Karpas-422 (cell line): ENCODE measurements at places on chromosomes 7 and 10. TPM values are rescaled to one million over a fixed set of nuclear protein-coding genes. Genes with fewer than 3 reads are reported as not detected.

Gene ANKRD30A
- total RNA-seq = not detected in 2 replicates

Gene SFXN2
- total RNA-seq = 10.2 and 25.8 TPM in 2 replicates

Gene SFR1
- total RNA-seq = 2.0 and 4.3 TPM in 2 replicates

Gene FAM241B
- not detected in 2 replicates for total RNA-seq

Gene TMEM72
- not detected in 2 replicates for total RNA-seq

Gene MYO1G
- 62.4 and 130 TPM in 2 replicates for total RNA-seq

Gene SPDYE6
- not detected in 2 replicates for total RNA-seq

Gene SHH
- not detected in 2 replicates for total RNA-seq

Gene SPAG6
- total RNA-seq = not detected in 2 replicates

Gene UFSP1
- 3.3 and 17.2 TPM in 2 replicates for total RNA-seq

Gene DDX50
- total RNA-seq = 48.3 and 61.1 TPM in 2 replicates

Gene PDZD7
- 2.6 and 3.0 TPM in 2 replicates for total RNA-seq

Gene WDR11
- total RNA-seq = 46.8 and 73.2 TPM in 2 replicates
